GM18507 (cell line): ENCODE measurements at places on chromosomes 5 and 9.

DNA sequence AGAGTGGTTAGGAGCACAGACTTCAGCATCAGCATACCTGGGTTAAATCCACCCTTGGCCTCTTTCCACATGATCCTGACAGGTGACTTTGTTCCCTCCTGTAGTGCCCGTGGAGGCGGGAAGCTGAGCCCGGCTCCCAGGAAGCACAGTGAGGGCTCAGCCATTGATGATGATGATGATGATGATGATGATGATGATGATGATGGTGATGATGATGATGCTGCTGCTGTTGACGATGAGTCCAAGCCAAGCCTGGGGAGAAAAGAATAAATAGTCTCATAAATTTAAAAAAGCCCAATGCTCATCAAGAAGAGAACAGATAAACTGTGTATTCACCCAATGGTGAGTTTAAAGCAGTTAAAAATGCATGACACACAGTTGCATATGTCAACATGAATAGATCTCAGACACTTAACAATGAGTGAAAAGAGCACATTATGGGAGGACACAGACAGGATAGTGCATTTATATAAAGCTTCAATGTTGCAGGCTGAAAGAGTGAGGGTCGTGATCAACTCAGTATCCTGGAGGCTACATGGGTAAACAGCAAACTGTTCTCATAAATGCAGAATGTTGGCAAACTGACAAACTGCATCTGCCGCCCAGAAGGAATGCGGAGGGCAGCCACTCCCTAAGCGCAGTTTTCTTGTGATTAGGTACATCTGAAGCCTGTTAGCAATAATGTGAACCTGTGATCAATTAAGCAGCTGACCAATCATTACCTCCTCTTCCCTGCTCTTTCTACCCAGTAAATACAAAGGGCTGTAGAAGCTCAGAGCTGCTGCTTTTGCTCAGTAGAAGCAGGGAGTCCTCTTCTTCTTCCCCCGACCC, 11.7 kb upstream of the CFAP157 start:
- DNase-seq = no peak

DNA sequence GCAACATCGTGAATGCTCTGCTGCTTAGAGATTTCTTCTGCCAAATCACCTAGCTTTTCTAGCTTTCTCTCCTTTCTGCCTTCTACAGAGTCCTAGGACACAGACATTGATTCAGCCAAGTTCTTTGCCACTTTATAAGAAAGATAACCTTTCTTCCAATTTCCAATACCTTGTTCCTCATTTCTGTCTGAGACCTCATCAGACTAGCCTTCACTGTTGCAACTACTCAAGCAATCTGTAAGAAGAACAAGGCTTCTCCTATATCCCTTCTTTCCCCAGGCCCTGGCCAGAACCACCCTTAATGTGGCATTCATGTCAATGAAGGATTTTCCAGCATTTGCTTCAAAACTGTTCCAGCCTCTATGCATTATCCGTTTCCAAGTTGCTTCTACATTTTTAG, 24.3 kb downstream of the FBXO10 start:
- no peak for DNase-seq

GRCh38 chr5:65779643-65780042, 57.6 kb downstream of the NLN start:
- no peak for DNase-seq

- no peak for DNase-seq
Measured at GRCh38 chr5:162392336-162392735, 324.8 kb downstream of the GABRG2 start.

GRCh38 chr9:73597771-73598170, 446.1 kb downstream of the ANXA1 start:
- DNase-seq = no peak

DNA sequence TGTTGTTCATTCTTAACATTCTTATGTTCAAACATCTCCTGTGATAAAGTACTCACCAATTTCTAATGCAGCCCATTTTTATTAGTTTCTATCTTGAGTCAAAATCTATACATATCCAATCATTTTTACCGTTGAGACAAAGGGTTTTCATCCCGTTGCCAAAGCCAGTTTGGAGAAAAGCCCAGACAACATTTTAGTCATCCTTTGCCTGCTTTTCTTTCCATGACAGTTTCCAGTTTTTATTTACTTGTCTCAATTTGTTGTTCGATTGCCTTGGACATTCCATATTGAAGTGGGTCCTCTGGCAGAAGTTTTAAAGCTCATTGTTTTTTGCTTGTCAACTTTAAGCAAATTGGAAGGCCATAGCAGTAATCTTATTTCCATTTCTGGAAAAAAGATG, 123.9 kb downstream of the RAB3C start:
- DNase-seq = no peak
